ENCODE measurements at places on chromosomes 6 and 20. TPM values are rescaled to one million over a fixed set of nuclear protein-coding genes. Genes with fewer than 3 reads are reported as not detected.

INSM1 gene
- total RNA-seq: not detected

CEP85L gene
- 14.6 TPM for total RNA-seq

NMBR gene
- total RNA-seq: not detected

BTN1A1 gene
- total RNA-seq: 0.46 TPM

CFAP61 gene
- not detected for total RNA-seq

DNA sequence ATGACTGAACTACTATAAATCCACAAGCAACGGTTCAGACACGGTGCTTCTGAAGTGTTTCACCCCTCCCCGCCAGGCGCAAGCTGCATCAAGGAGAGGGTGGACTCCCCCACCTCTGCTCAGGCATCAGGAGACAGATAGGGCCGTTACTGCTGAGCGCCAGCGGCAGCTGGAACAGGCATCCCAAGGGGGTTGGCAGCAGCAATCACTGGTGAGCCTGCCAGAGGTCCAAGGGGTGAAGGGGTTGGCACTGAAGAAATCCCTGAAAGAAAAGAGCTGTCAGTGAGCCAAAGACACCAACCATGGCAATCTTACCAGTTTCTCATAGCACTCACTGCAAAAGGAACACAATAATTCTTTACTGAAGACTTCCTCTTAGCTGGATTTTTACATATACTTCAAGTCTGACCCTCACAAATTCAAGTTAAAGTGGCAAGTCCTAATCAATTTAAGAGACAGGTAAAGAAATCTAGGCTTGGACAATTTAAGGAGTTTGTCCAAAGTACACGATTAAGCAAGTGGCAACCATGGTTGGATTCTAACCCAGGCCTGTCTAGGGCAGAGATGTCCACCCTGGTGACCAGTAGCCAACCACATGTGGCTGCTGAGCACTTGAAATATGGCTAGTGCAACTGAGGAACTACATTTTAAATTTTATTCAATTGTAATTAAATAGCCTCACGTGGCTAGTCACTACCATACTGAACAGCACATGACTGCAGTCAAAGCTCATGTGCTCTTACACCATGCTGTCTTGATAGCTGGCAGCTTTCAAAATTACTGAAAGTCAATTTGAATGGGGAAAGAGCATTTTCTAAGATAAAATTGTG is 21.7 kb upstream of the TBC1D20 start:
- no peak overlapping the region for H3K27ac ChIP-seq
- DNase-seq: no peak
- H3K4me1 ChIP-seq: peaks cover under 1% of the 10 kb centered on the region
- no peaks in the 10 kb centered on the region for H3K27me3 ChIP-seq

DNA sequence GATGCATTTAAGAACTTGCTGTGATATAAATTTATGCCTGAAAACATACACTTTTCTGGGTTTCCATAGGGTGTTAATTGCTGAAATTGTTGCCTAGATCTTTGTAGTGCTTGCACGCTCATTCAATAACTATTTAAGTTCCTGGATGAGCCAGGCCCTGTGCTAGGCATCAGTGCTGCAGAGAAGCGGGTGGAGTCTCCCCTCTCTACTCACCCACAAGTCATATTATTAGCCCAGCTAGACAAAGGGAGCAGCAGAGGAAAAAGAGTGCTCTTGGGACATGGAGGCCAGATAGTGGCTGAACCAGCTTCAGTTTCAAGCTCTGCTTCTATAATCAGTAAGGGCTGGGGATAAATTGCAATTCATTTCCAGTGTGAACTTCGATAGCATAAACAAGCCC is 329.1 kb downstream of the TFAP2B start:
- H3K27me3 ChIP-seq: no peaks in the 10 kb centered on the region
- DNase-seq: no peak
- no peak overlapping the region for H3K4me3 ChIP-seq
- no peaks in the 10 kb centered on the region for H3K4me1 ChIP-seq

GRCh38 chr6:56815436-56815835 is 139.5 kb upstream of the BEND6 start:
- no peaks in the 10 kb centered on the region for H3K4me1 ChIP-seq
- no peaks in the 10 kb centered on the region for H3K27me3 ChIP-seq
- H3K4me3 ChIP-seq: no peak overlapping the region
- no peaks in the 10 kb centered on the region for H3K36me3 ChIP-seq
- no peak for DNase-seq

- no peaks in the 10 kb centered on the region for H3K4me1 ChIP-seq
- H3K27me3 ChIP-seq: no peaks in the 10 kb centered on the region
- no peak overlapping the region for H3K27ac ChIP-seq
These were observed 272.5 kb upstream of the SGK1 start for GRCh38 chr6:134590449-134590848.

GRCh38 chr6:13803581-13803980 is 10.8 kb downstream of the MCUR1 start:
- H3K27ac ChIP-seq: no peak overlapping the region
- DNase-seq: no peak
- H3K27me3 ChIP-seq: no peaks in the 10 kb centered on the region
- peaks cover 55% of the 10 kb centered on the region for H3K36me3 ChIP-seq
- no peak overlapping the region for H3K4me3 ChIP-seq

DNA sequence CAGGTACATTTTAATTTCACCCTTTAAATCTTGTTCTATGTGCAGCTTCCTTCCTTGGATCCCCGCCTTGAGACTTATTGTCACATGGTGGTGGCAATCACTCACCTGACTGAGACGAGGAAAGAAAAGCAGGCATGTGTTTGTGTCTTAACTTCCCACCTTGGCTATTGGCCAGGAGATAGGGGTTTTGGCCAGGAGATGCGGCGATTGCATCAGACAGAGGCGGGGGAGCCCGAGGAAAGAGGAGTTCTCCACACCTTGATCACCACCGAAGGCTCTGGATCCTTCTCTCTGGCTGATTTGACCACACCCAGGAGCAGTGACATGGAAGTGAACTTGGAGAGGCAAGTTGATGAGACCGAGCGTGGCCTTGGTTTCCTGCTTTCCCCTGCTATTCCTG is 49.7 kb upstream of the EYA2 start:
- no peaks in the 10 kb centered on the region for H3K36me3 ChIP-seq
- no peak overlapping the region for H3K27ac ChIP-seq
- peaks cover 9% of the 10 kb centered on the region for H3K27me3 ChIP-seq
- no peaks in the 10 kb centered on the region for H3K4me1 ChIP-seq
- no peak overlapping the region for H3K4me3 ChIP-seq

- H3K4me3 ChIP-seq: no peak overlapping the region
- H3K27ac ChIP-seq: no peak overlapping the region
- no peaks in the 10 kb centered on the region for H3K36me3 ChIP-seq
- no peaks in the 10 kb centered on the region for H3K4me1 ChIP-seq
These were observed 14.1 kb upstream of the SPDEF start for GRCh38 chr6:34570066-34570833.

- no peaks in the 10 kb centered on the region for H3K36me3 ChIP-seq
- no peak overlapping the region for H3K4me3 ChIP-seq
- H3K27me3 ChIP-seq: no peaks in the 10 kb centered on the region
- H3K4me1 ChIP-seq: no peaks in the 10 kb centered on the region
- no peak for DNase-seq
- no peak overlapping the region for H3K27ac ChIP-seq
These were observed 19.5 kb downstream of the KIF25 start for GRCh38 chr6:168016721-168017525.

DNA sequence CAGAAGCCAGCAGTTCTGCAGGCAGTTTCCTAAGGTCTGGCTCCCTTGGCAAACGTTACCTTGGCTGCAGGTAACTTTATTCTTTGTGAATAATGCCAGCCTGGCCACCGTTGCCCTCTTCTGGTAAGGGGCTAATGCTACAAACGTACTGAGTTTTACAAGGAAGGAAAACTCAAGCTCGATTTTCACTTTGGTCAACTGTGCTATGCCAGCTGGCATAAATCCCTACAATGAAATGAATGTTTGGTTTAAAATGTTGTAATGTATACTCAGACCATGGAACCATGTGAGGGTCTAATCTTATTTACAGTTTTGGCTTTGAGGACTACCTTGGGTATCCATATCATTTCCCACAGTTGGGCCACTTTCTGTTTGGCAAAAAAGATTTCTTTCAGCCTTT is 101.4 kb downstream of the SLX4IP start:
- H3K36me3 ChIP-seq: peaks cover 3% of the 10 kb centered on the region
- H3K27me3 ChIP-seq: no peaks in the 10 kb centered on the region
- no peak overlapping the region for H3K4me3 ChIP-seq
- DNase-seq: no peak
- peaks cover 9% of the 10 kb centered on the region for H3K4me1 ChIP-seq

- peaks cover 2% of the 10 kb centered on the region for H3K4me1 ChIP-seq
- H3K27me3 ChIP-seq: no peaks in the 10 kb centered on the region
- DNase-seq: no peak
- no peak overlapping the region for H3K27ac ChIP-seq
- H3K36me3 ChIP-seq: no peaks in the 10 kb centered on the region
These were observed 737.1 kb downstream of the DHX35 start for GRCh38 chr20:39699166-39699725.

- H3K36me3 ChIP-seq: peaks cover 42% of the 10 kb centered on the region
- H3K4me3 ChIP-seq: no peak overlapping the region
- H3K27ac ChIP-seq: no peak overlapping the region
These were observed 96.2 kb downstream of the SESN1 start for GRCh38 chr6:108998485-108998884.

All from activated B cell treated with CpG ODN at 0.5 μM for 24 hours (primary cell).